ENCODE measurements at places on chromosomes 16 and 17. TPM values are rescaled to one million over a fixed set of nuclear protein-coding genes. Genes with fewer than 3 reads are reported as not detected.

The COG7 gene
- total RNA-seq, result 20.4 TPM

DNA sequence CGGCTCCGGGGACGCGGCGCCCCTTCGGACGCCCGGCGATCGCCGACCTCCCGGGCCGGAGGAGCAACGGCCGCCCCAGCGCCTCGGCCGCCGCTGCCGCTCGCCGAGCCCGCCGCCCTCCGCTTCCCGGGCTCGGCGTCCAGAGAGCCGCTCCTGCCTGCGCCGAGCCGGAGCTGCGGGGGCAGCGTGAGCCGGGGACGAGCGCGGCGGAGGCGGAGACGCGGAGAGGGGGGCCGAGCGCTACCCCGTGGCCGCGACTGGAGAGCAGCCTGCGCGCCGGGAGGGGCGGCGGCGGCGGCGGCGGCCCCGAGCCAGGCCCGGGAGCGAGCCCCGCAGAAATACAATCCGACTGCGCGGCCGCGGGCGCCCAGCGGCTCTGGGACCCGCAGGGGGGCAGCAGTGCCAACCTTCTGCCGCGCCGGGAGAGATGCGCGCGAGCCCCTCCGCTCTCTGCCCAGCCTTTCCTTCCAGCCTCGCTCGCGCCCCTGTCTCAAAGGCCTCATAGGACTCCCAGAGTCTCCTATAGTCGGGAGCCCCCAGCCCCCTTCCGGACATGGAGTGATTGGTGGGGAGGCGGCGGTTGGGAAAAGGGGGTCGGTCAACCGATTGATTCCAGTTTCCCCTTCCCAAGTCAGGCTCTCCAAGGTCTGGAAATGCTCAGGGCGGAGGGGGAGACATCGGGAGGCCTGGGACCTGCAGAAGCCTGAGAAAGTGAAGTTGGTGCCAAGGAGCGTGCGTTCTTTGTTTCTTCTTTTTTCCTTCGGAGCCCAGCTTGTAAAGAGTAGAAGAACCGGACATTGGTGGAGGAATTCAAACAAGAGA, 1.0 kb upstream of the SDK2 start:
- peak; percentile 75 for DNase-seq

DNA sequence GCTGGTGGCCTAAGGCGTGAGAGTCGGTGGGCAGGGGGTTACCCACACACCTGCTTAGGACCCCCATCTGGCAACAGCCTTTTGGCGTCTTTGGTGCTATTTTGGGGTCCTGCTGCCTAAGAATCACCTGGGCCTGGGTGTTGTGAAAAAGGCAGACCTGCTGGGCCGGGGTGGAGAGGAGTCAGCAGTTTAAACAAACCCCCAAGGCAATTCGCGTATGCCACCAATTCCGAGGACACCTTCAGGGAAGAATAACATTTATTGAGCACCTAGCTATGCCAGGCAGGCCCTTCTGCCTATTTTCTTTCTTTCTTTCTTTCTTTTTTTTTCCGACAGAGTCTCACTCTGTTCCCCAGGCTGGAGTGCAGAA, 53.9 kb upstream of the TOB1 start:
- no peak for DNase-seq

The APRT gene
- total RNA-seq, result 96.7 TPM

- DNase-seq, result no peak
Observed at GRCh38 chr16:67613808-67614207, 31.1 kb upstream of the CARMIL2 start.

GRCh38 chr17:64401941-64402340, 11.3 kb upstream of the PECAM1 start:
- no peak for DNase-seq

The ACSM3 gene
- total RNA-seq, result 1.3 TPM

DNA sequence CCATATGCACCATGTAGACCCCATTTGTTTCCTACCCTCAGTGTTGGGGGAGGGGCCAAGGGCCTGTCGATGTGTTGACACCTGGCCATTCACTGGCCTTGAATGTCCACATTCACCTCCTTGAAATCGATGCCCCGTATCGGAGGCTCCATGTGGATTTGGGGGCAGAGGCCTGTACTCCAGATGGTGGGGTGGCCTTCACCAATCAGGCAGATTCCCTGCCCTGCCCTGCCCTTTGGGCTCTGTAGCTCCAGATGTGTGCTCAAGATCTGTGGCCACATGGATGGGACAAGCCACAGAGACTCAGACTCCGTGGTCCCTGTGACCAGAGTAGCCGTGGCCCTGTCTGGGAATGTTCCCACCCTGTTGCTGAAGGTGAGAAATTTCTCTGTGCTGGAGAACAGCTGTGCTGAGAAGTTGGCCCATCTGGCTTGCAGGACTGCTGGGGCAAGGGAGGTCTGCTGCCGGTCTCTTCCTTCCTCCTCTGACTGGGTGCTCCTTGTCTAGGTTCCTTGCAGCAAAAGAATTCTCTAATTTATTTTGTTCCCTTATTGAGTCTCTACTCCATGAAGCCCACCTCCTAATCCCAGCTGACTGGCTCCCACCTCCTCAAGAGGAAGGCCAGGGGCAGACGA, 221.3 kb downstream of the SEC14L1 start:
- DNase-seq, result no peak

The KRT25 gene
- total RNA-seq, result not detected

- no peak for DNase-seq
Observed at GRCh38 chr16:53234836-53235235, 180.0 kb downstream of the CHD9 start.

DNA sequence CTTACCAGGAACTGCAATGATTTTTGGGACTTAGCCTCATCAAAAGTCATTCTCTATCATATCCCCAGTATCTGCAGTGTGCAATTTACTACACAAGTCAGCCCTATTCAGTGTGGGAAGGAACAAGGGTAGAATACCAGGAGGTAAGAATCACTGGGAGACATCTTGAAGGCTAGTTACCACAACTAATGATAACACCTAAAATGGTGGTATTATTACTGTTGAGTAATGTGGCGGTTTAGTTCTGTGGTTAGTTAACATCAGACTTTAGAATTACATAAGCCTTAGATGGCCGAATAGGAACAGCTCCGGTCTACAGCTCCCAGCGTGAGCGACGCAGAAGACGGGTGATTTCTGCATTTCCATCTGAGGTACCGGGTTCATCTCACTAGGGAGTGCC, 567.9 kb upstream of the CDH11 start:
- no peak for DNase-seq

- DNase-seq, result peak; percentile 33
Observed at GRCh38 chr16:72983728-72984350, 64.1 kb downstream of the ZFHX3 start.

DNA sequence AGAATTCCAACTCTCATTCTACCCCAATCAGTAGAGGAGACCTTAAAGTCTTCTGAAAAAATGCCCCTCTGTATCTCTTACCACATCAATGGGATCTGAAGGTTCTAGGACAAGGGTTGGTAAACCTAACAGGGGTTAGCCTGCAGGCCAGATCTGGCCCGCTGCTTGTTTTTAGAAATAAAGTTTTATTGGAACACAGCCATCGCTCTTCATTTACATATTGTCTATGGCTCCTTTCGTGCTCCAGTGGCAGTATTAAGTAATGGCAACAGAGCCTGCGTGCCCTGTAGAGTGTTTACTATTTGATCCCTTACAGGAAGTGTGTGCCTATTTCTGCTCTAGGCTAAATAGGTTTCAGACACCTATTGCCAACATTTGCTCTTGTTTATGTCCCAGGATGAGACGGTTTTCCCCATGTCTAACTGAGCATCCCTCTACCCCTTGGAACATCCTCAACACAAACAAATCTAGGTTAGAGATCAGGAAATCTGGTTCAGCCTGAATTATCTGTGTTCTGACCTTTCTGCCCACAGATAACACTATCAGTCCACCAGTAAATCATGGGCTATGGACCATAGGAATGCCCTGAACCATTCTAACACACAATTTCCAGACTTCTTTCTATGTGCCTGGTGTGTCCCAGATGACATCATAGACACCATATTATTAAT, 44.2 kb upstream of the ERCC4 start:
- no peak for DNase-seq

DNA sequence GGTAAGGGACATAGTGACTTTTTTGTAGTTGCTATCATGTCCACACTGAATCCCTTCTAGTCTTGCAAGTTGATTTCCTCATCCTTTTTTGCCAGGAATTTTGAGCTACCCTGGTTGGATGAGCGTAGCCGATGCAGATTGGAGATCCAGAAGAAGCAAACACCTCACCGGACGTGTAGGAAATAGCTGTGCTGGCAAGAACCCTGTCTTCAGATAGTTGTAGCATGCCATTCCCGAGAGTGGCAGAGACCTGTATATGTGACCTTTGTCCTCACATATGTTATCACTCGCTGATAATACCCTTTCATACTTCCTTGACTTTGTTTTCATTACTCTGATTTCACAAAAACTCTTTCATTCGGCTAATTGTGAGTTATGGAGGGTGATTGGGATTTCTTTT, 6.2 kb upstream of the CASC3 start:
- DNase-seq, result no peak

GRCh38 chr16:14057878-14058382, 13.2 kb upstream of the MRTFB start:
- DNase-seq, result no peak

DNA sequence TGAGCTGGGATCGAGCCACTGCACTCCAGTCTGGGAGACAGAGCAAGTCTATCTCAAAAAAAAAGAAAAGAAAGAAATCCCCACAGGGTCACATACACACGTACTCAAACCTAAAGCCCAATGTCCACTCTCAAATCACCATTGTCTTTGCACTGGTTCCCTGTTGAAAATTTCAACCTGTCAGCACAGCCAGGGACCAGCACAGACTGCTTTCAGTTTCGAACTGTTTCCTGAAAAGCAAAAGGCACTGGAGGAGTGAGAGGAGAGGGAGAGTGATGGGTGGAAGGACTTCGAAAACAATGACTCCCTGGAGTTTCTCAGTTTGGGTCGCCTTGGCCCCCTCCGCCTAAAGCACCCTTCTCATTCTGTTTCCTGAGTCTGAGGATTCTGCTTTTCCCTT, 9.0 kb upstream of the CD300C start:
- DNase-seq, result no peak

The CDH13 gene
- 18.3 TPM for total RNA-seq

DNA sequence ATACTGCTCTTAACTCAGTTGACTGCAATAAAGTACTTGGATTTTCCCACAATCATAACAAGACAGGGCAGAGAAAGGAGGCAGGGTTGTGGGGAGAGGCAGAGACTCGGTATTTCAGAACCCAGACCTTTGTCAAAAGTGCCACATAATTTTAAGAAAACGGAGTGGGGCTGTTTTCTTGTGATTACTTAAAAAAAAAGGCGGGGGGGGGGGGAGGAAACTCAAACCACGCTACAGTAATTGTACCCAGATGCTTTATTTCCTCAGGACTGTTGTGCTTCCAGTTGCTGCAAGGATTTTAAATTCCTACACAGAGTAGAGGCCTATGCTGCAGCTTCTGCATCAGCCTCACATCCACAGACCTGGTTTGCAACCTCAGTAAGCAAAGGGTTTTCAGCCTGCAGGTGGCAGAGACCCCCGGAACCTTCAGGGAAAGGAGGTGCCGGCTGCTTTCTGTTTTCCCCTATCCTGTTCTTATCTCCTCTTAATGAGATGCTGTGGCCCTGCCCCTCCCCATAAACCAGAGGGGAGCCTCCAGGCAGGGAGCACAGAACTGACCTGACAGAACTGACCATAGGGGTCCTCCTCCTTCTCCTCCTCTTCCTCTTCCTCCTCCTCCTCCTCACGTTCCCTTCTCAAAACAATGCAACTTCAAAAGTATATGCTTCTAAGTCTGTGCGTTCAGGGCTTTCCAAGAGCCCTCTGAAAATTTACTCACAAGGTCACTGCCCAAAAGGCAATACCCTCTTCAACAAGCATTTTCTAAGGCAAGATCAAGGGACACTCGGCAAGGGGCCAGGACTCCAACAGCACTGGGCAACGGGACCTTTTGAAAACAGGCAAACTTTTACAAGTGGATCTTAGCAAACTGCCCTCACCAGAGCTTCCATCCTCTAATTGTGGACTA, 7.5 kb downstream of the AXIN2 start:
- DNase-seq, result no peak

GRCh38 chr16:11329071-11329491, 16.2 kb upstream of the RMI2 start:
- DNase-seq, result no peak

The AANAT gene
- total RNA-seq, result not detected

- no peak for DNase-seq
Observed at GRCh38 chr17:69710926-69711325, 296.4 kb downstream of the MAP2K6 start.

DNA sequence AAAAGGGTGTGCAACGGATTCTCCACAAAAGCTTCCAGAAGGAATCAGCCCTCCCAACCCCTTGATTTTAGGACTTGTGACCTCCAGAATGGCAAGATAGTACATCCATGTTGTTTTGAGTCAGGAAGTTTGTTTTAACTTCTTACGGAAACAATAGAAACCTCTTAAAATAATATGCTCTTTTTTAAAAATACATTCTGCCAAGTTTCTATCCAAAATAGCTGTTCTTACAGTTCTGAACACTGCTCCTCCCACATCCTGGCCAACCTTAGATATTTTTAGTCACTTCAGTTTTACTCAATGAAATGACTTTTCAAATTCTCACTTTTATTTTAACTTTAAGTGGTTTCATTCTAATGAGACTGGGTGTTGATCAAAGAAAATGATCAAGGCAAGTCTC, 156.4 kb downstream of the ZNF18 start:
- no peak for DNase-seq

The MT1H gene
- total RNA-seq, result 0.58 TPM

DNA sequence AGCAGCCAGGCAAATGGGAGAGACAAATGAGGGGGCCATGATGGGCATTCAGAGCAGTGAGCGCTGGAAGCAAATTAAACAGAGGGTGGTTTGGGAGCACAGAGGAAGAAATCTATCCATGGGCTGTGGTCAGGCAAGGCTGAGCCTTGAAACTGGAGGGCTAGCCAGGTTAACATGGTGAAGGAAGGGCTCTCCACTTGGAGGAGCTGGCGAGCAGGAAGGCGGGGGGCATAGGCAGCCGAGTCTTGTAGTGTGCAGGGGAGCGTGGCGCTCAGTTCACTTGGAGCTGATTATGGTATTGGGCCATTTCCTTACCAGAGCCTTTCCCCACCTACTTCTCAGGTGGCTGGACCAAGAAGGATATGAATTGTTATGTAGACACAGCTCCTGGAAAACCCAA, 189.7 kb downstream of the SNX29 start:
- no peak for DNase-seq

DNA sequence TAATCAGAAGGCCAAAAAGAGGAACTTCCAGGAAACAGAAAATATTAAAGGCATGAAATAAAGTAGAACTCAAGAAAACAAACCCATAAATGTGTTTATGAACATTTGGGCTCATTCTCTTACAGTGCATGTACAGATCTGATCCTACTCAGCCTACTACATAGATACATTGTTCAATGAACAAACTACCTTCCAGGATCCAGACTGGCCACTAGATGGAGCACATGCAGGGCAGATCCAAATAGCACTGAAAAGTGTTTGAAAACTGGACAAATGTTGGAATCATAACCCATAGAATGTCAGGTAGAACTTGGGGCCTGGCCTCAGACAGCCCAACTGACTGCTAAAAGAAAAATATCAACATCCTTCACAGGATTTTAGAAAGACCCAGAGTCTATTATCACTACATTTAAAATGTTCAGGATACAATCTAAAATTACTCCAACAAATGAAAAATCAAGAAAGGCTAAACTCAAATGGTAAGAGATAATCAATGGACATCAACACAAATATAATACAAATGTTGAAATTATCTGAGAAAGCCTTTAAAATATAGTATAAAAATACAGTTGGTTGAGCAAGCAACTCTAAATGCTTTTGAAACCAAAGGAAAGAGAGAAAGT, 122.4 kb upstream of the NUDT7 start:
- DNase-seq, result no peak

The MMP15 gene
- 23.2 TPM for total RNA-seq
